ENCODE measurements at places on chromosomes 3 and 15. TPM values are rescaled to one million over a fixed set of nuclear protein-coding genes. Genes with fewer than 3 reads are reported as not detected.

The KIF15 gene
- polyA plus RNA-seq = 16.7 TPM

DNA sequence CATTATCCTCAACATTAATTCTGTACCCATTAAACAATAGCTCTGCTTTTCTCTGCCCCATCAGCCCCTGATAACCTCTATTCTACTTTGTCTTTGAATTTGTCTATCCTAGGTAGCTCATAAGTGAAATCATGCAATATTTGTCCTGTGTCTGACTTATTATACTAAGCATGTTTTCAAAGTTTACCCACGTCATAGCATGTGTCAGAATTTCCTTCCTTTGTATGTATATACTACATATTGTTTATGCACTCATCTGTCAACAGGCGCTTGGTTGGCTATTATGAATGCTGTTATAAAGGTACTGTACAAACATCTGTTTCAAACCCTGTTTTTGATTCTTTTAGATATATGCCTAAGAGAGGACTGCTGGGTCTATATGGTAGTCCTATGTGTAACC is 18.2 kb downstream of the CSNK1G1 start:
- no peaks in the 10 kb centered on the region for H3K36me3 ChIP-seq
- H3K27ac ChIP-seq = no peak overlapping the region
- DNase-seq = no peak
- no peaks in the 10 kb centered on the region for H3K27me3 ChIP-seq

- no peaks in the 10 kb centered on the region for H3K36me3 ChIP-seq
- H3K27me3 ChIP-seq = no peaks in the 10 kb centered on the region
- no peak overlapping the region for H3K4me3 ChIP-seq
- no peaks in the 10 kb centered on the region for H3K4me1 ChIP-seq
- DNase-seq = peak; percentile 42
These were observed 45.9 kb downstream of the POLR2M start for GRCh38 chr15:57752436-57752835.

DNA sequence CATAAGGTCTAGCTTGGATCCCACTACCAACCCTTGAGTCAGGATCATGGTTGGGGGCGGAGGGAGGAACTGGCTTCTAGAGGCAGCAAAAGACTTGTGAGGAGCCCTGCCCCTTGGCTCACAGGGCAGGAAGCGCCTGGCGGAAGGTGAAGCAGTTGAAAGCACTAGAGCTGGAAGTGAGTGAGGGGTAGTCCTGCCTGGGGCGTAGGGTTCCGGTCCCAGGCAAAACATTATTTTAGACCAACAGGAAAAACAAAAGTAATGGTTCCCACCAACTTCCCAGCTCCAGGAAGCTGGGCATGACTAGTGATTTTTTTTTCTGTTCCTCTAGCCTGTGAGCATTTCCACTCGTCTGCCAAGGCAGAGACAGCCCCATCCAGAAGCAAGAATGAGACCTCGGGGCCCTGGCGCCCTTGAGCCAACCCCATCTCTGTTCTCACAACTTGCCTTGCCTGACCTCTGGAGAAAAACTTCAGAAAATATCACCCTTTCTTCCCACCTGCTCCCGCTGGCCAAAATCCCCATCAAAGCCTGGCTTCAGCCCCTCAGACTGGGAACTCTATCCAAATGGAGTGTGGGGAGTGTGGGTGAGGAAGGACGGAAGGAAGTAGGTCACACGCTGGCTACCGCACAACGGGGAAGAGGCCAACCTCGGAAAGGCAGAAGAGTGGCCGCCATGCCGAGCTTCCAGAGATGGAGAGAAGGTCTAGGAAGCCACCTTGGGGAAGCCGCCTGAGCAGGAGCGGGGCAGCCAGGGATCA is 57.5 kb downstream of the RBPMS2 start:
- H3K27me3 ChIP-seq = no peaks in the 10 kb centered on the region
- H3K27ac ChIP-seq = peak overlapping the region; percentile 61
- DNase-seq = no peak
- no peaks in the 10 kb centered on the region for H3K36me3 ChIP-seq
